Fibroblast of skin of back (primary cell): ENCODE measurements at places on chromosomes 7 and 10.

DNA sequence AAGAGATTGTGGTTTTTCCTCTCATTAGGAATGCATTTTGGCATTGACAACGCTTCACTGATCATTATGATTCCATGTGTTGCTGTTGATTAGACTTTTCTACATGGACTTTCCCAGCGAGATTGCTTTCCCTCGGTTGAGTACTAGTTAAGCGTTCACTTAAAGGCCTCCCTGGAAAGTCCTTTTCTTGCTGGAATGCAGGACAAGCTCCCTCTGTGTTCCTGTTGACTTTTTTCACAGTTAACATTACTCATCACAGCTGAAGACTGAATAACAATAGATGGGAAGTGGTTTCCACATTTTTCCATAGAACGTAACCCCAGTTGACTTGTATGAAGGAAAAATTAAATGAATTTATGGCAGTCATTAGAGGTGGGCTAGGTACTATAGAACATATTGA, 2.6 kb upstream of the CAV1 start:
- peak; percentile 95 for DNase-seq

DNA sequence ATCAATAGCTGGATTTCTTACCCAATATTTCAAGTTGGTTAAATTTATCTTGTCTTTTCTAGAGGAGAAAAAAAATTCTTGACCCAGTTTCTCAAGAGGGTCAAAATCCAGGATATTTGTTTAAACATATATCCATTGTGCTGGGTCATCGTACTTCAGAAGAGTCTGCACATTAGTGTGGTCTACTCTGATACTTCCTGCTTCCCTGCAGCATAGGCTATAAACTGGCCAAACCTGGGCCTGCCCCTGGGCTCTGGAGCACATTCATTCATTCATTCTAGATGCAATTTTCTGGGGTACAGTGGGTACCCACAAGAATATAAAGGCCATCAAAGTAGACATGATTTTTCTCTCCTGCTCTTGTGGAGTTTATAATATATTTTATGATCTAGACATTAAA, 142.1 kb upstream of the WNT16 start:
- no peak for DNase-seq

DNA sequence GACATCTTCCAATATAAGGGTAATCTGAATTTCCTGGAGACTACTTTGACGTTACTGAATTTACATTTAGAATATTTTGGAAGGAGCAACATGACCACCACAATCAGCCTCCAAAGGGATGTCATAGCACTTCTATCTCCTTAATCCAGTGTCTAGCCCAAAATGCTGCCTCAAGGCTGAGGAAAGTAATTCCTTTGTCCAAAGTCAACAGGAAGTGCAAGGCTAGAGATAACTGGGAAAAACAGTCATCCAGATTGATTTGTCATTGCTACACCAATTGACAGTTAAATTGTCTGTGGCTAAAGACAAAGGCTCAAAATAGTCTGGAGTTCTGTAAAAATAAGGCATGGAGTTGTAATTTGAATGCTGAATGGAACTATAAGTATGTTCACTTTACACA, 3.9 kb upstream of the TFPI2 start:
- peak; percentile 48 for DNase-seq

DNA sequence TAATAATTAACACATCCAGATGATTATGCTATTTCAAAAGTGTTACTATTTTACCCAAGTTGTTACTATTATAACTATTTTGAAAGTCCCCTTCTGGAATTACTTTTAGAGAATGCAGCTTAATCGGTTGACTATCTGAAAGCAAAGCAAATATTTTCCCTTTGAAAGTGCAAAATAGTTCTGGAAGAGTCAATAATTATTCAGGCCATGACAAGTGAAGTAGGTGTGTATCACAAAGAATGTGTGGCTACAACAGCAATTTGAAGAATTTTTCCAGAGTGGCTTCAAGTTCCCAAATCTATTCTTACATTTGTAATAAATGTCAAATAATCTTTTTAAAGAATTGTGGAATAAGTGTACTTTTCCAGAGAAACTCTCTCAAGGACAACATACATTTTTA, 42.8 kb downstream of the RNLS start:
- DNase-seq = no peak

DNA sequence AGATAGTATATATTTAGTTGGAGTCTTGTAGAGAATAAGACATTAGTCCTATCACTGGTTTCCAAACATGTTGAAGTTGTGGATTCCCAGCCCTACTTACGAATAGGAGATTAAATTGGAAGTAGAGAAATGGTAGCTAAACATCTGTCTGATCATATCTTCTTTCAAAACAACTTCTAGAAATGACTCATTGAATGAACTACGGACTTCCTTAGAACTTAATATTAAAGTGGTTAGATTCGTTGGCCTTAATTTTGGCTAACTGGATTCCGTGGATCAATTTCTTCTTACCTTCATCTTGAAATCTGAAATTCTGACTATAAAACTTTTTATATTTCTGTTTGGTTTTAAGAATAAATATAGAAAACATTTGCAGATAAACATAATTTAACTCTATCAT, 3.4 kb downstream of the PHF14 start:
- no peak for DNase-seq

GRCh38 chr10:96419351-96419750, 60.5 kb upstream of the OPALIN start:
- no peak for DNase-seq

- no peak for DNase-seq
Observed at GRCh38 chr10:79420974-79421688, 24.3 kb downstream of the ZCCHC24 start.

DNA sequence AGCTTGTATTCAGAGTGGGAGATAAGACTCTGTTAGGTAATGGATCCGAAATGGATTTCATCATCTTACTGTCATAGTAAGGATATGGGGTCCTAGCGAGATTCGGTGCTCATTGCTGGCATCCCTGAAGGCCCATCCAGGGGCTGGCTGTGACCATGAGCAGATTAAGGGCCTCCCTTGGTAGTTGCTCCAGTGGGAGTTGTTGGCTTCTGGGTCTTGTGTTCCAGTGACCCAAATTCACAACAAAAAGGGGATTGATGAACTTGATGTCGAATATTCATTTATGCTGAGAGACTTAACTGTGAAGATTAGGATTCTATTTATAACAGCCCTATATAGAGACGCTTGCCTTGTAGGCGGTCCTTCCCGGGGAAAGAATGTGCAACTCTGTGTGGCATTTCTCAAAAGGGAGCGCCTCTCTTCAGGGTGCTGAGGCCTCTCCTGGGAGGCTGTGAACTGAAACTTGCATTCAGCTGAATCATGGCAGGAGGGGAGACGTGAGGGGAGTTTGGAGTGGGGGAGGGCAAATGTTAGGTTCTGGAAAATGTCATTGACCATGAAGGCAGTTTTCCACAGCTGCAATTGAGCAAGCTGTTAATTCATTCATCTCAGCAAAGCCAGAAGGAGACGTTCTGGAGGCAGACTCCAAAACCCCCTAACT, 233.1 kb upstream of the FZD8 start:
- DNase-seq = peak; percentile 87

DNA sequence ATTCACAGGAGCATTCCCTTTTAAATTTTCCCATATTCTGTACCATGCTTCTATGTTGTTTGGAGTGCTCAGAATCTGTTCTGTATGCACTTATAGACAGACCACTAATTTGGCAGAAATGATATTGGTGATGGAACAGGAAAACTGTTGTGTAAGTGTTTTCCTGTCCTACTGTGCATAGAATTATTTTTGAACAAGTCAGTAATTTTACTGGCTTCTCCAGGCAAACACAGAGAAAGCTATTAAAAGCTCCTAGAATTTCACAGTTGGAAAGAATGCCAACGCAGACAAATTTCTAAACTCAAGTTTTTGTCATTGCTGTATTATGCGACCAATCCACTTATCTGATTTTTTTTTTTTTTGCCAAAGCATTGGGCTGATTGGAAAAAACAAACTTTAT, 55.7 kb downstream of the ANKMY2 start:
- DNase-seq = no peak

DNA sequence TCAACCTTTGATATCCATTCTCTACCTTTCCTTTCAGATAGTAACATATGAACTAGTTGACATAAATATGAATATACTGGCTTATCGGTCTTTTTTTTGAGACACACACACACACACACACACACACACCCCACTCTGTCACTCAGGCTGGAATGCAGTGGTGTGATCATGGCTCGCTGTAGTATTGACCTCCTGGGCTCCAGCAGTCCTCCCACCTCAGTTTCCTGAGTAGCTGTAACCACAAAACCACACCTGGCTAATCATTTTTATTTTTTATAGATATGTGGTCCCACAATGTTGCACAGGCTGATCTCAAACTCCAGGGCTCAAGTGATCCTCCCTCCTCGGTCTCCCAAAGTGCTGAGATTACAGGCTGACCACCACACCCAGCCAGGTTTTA, 14.2 kb upstream of the NT5C3A start:
- no peak for DNase-seq

- DNase-seq = no peak
Observed at GRCh38 chr10:75772153-75772887, 340.9 kb downstream of the LRMDA start.

GRCh38 chr7:143980746-143981510, 19.2 kb upstream of the OR6B1 start:
- DNase-seq = no peak

GRCh38 chr10:62037166-62037831, 135.8 kb downstream of the ARID5B start:
- DNase-seq = peak; percentile 88

DNA sequence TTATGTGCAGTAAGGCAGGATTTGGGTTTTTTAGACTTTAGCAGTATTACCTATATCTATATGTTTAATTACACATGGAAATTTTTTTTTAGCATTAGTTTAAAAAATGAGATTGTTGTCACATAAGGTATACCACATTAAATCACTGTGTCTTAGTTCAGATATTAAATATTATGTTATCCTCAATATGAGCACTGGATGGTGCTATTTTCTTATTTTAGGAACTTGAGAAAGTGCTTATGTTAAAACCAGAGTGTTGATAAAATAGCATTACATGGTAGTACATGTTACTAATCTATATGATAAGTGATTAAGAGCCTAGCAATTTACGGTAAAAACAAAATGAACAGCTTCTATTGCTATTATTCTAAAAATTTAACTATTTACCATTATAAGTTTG, 28.8 kb downstream of the MIOS start:
- DNase-seq = peak; percentile 21

DNA sequence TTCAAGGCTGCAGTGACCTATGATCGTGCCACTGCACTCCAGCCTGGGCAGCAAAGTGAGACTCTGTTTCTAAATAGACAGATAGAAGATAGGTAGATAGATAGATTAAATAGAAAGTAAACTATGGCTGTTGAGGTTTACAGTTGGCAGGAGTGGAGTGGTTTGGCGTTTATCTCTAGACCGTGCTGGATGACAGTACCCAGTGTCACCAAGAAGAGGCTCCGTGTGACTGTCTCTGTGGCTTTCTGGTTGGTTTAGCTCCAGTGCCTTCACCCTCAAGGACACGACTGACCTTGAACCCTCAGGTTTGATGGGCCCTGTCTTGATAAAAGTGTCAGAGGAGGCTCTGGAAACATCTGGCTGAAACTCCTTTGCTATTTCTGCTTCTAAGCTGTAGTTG, 31.7 kb downstream of the CHST12 start:
- DNase-seq = no peak

DNA sequence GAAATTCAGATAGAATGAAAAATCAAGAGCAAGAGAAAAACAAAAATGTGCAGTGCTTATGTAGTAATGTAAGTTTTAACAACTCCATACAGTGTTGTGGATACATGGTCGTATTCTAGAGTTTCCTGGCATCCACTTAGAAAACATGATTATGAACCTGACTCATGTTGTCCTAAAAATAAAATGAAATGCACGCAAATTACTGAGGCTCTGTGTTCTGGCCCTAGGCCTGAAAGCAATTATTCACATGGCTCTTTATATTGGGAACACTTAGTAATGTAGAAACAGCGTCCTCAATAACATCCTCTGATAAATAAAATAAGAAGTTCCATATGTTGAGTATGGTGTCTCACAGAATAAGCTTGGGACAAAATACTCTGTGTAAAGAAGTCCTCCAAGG, 200.2 kb upstream of the SEMA3E start:
- peak; percentile 55 for DNase-seq

DNA sequence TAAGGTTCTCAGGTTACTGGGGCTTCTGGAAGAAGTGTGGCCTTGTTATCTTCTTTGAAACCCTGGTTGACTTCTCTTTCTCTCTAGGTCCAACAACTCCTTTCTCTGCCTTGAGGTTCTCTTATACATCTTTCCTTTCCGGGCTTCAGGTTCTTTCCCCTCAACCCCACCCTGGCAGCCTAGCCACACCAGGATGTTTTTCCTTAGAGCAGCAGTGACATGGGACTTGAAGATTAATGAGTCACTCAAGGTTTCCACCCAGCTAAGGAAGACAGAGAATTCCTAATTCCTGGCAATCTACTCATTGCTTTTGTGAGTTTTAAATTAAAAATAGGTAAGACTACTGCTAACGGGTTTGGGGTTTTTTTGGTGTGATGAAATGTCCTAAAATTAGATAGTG, 121.8 kb upstream of the HPS1 start:
- peak; percentile 19 for DNase-seq

DNA sequence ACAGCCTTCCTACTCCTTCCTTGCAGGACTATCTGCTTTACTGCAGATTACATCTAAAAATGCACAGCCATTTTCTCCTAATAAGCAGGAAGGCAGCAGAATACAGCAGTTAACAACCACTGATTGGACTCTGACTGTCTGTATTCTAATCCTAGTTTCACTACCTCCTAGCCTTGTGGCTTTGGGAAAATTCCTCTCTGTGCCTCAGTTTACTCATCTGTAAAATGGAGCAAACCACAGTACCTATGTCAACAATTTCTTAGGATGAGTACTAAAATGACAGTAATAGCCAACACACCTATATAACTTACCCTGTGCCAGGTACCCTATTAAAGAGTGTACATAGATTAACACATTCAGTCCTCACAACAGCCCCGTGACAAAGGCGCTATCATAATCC, 89.5 kb downstream of the ELMO1 start:
- no peak for DNase-seq

DNA sequence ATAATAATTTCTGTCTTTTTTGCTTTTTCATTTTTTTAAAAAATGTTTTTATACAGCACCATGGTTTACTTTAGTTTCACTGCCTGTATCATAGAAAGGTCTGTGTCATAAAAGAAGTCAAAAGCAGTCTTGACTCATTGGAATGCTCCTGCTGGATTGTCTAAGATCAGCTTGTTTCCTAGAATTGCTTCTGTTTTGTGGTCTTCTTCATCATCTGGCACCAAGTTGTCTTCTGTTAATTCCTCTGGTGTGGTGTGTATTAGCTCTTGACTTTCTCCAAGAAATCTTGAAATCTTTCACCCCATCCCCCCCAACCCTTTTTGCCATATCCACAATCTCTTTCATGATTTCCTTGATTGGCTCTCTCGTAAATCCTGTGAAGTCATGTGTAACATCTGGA, 250.3 kb upstream of the CXCL12 start:
- DNase-seq = peak; percentile 31

DNA sequence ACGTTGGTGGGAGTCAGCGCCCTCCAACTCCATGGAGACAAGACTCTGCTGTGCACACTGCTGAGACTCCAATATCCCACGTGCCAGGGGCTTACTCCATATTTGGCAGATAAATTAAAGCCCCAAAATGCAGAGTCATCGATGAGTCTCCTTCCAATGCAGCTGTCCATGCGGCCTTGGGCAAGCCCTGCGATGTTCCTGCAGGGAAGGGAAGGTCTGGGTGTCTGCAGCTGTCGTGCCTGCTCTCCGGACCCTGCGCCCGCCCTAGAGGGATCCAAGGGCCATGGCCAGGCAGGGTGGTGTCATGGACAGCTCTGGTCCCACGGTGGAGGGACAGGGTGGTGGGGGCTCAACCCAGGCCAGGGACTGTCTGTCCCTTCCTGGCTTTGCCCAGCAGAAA, 185.2 kb downstream of the PTPRN2 start:
- no peak for DNase-seq
